Neural progenitor cell (in vitro differentiated cells): ENCODE measurements at places on chromosomes 11 and 22.

DNA sequence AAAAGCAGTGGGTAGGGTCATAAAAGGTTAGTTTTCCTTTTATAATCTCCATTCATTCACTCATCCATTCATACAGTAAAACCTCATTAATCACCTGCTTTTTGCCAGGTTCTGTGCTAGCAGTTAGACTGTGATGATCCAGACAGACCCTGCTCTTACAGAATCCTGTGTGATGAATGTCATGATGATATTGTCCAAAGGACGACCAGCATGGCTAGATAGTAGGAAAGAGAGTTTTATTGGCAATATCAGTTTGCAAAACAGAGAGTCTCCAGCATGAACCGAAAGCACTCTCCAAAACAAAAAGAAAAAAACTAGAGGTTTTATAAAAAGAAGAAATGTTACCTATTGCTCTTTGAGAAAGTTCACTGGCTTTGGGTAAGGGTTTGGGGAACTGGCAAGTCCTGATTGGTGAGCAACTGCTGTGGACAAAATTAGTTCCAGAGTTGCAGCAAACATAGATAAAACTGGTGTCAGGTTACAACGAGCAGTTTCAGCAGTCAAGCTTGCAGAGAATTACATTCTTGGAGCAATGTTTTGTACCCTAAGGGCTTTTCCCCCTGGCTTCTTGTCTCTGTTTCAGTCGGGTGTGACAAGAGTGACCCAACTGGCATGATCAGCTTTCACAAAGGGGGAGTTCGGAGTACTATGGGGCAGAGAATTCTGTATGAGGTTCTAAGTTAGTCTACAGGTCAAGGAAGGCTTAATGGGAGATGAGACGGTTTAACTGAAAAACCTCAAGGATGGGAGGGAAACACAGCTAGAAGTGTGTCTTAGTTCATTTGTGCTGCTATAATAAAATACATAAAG lies 58.3 kb downstream of the HSD17B12 start:
- DNase-seq, result peak; percentile 25

- no peak for DNase-seq
Measured at GRCh38 chr11:103668859-103669258, 367.6 kb upstream of the DDI1 start.

GRCh38 chr22:49655168-49655812 lies 172.4 kb downstream of the BRD1 start:
- DNase-seq, result no peak

DNA sequence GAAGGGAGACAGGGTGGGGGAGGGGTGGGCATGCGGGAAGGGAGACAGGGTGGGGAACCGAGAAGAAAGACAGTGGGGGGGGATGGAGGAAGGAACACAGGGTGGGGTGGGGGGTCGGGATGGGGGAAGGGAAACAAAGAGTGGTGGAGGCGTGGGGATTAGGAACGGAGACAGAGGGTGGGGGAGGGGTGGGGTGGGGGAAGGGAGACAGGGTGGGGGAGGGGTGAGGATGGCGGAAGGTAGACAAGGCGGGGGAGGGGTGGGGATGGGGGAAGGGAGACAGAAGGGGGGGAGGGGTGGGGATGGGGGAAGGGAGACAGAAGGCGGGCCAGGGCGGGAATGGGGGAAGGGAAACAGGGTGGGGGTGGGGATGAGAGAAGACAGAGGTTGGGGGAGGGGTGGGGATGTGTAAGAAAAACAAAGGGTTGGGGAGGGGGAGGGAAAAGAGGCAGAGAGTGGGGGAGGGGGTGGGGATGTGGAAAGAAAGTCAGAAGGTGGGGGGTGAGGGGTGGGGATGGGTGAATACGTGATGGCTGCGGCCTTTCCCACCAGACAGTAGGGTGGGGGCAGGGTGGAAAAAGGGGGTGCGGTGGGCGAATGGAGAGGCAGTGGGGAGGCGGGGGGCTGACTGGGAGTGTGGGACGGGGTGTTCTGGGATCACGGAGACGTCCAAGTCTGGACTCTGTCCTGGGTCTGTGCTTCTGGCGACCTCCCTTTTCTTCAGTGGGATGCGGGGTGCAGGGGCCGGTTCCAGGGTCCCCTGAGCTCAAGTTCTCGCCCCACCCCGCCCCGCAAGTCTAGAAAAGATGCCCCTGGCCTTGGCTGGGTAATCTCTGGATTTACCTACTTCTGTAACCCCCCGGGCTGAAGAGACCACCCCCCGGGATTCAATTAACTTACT lies 744 bp downstream of the PRAME start:
- no peak for DNase-seq

GRCh38 chr22:33578752-33579151 lies 341.5 kb downstream of the LARGE1 start:
- no peak for DNase-seq

DNA sequence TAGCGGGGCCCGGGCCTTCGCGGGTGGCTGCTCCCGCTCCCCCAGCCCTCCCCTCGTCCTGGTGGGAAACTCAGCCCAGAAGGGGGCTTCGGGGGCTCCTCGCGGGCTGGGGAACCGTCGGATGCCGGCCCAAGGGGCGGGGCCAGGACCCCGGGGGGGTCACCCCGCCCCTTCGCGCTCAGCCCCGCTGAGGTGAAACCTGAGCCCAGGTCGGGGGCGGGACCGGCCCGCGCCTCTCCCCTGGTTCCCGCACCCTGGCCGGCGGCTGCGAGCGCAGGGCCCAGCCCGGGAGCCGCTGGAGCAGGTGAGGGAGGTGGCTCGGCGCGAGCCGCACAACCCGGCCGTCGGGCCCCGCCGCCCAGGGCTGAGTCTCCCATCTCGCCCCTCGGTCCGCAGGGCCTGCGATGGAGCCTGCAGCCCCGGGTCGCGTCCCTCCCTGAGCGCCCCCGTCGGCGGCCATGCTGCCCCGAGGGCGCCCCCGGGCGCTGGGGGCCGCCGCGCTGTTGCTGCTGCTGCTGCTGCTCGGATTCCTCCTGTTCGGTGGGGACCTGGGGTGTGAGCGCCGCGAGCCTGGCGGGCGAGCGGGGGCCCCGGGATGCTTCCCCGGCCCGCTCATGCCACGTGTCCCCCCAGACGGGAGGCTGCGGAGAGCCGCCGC lies at the start of gene LARGE2:
Gene LARGE2 (plus strand): TSS at position 232 of the 658 bp plus-strand sequence. CDS start 227 bp downstream, at position 459.
- DNase-seq, result peak; percentile 89

- peak; percentile 71 for DNase-seq
Measured at GRCh38 chr11:62295504-62295903, 3.4 kb downstream of the SCGB1D4 start.

- DNase-seq, result no peak
Measured at GRCh38 chr11:84675396-84676025, 951.6 kb downstream of the DLG2 start.

- DNase-seq, result no peak
Measured at GRCh38 chr11:61535998-61536675, 27.6 kb downstream of the LRRC10B start.

GRCh38 chr11:13316528-13316961 lies 39.0 kb downstream of the BMAL1 start:
- no peak for DNase-seq

- peak; percentile 52 for DNase-seq
Measured at GRCh38 chr11:69448471-69449284, 32.8 kb upstream of the LINC01488 start.

DNA sequence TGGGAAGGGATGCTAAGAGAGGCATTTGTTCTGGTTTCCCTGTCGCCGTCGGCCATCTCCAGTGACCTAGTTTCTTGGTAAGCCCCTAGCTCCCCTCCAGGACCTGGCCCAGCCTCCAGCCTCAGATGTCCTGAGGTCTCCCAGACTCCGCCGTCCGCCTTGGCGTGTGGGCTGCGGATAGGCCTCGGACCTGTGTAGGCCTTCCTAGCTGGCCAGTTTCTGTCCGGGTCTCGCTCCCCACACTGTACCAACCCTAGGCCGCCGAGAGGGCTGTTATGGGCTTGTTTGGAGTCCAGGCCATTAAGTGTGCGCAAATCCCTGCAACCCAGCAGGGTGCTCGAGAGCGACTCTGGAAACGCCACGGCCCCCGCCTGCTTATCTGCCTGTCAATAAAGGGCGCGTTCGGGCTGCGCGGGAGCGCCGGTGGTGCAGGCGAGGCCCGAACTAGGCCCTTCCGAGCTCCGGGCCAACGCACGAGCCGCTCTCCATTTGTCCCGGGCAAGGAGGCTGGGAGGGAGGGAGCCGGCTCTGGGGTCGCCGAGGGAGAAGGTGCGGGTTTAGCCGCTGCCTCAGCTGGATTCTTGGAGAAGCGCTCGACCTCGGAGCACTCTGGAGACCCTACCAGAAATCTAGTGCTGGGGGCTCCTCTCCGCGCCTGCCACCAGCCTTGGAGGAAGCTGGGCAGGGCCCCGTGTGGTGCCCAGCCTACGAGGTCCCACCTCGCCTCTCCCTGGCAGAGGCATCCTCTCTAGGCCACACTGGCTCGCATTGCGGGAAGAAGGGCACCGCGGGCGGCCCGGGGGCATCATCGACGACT lies 8.7 kb upstream of the PAX6 start:
- peak; percentile 80 for DNase-seq

- no peak for DNase-seq
Measured at GRCh38 chr11:128714881-128715280, 21.0 kb downstream of the FLI1 start.

GRCh38 chr11:57336111-57336666 lies 497 bp upstream of the SSRP1 start:
- DNase-seq, result no peak

DNA sequence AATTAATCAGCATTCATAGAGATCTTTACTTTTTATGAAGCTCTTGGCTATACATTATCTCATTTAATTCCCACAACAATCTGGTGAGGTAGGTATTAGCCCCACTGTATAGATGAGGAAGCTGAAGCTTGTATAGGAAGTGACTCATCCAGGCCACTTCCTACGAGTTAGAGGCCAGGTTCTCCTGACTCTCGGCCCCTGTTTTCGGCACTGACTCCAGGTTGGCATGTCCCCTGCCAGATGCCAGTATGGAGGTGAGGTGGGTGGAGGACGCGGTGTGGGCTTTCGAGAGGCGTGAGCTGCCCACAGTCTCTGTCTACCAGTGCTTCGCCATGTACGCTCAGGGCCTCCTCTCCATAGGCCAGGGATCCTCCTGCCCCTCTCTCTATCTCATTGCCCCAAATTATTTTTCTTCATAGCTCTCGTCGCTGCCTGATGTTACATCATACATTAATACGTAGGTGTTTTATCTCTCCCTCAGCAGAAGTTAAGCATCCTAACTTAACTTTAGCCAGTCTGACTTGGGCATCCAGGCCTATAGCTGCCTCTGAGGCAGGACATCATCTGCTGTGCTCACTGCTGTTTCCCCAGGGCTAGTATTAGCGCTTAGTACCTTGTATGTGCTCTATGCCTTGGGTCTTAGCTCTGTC lies 9.0 kb downstream of the DGAT2 start:
- DNase-seq, result no peak

DNA sequence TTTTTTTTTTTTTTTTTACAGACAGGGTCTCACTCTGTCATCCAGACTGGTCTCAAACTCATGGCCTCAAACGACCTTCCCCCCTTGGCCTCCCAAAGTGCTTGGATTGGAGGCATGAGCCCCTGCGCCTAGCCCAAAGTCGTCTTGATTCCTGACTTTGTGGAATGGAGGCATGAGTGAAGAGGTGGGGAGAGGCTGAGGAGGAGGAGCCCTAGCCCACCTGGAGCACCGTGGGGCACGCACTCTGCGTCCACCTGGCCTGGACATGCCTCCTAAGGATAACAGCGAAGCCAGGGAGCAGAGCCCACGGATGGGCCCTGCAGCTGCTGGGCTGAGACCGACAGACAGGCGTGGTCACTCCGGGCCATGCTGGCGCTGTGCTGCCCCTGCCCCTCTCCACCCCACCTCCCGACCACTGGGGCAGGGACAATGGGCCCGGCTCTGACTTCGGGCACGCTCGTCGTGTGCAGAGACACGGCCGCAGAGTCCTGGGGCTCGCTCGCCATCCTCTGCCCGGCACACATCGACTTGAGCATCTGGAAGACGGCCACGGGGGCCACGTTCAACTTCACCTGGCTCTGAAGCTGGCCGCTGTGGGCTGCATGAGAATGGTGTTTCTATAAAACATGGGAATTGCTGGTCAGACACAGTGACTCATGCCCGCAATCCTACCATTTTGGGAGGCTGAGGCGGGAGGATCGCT lies 34.8 kb downstream of the LRRC74B start:
- no peak for DNase-seq

DNA sequence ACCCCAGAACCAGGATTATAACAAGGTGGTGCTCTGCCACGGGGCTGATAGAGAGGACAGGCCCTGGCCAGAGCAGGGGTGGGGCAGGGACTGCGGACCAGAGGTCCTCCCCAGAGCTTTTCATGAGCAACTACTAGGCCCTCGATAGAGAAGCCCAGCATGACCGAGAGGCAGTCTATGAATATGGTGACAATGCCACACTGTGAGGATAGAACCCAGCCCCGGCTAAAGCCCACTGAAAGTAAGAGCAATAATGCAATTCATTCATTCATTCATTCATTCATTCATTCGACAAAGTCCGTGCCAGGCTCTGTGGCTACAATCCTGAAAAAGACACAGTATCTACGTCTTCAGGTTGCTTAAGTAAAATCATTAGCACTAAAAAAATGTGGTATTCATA lies 35.6 kb upstream of the CD5 start:
- no peak for DNase-seq

GRCh38 chr22:28112548-28113043 lies 193.5 kb upstream of the PITPNB start:
- peak; percentile 84 for DNase-seq

GRCh38 chr11:47552056-47552565 lies 821 bp downstream of the CELF1 start:
- peak; percentile 48 for DNase-seq
